T1000 (cell line): ENCODE measurements at places on chromosomes 1 and 21.
A peak's percentile ranks its signal among the peaks of the same experiment; 100 is the strongest.

DNA sequence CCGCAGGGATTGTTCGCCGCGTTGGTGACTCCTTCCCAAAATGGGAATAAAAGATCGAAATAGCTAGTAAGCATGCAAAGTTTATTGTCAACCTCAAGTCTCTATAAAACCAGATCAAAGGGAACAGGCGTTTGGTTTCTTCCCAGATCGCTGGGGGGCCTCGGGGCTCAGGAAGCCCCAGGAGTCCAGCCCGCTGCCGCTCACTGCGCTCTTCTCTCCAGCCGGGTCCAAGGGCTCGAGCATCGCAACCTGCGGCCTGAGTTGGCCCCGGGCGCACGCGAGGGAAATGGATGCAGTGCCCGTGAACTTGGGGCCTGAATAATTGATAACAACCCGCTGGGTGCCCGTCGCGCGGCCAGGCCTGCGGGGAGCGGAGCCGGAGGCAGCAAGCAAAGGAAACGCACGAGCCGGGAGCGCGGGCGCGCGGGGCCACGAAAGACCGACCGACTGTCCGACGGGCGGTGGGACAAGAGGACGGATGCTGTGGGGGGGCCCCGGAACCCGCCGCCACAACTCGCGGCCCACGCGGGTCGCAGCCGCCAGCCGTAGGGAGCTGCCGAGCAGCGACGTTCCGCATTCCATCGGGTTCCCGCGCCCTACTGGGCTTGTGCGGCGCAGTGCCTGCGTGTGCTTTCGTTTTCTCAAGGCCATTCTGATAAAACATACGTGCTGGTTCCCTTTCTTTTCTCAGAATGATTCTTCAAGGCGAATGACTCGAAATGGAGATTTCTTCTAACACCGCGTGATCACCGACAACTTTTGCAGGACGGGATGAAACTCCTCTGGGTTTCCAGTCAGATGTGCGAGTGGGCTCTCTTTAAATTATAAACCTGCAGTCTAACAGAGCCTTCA is 14.0 kb upstream of the ALX3 start:
- DNase-seq, result no peak

DNA sequence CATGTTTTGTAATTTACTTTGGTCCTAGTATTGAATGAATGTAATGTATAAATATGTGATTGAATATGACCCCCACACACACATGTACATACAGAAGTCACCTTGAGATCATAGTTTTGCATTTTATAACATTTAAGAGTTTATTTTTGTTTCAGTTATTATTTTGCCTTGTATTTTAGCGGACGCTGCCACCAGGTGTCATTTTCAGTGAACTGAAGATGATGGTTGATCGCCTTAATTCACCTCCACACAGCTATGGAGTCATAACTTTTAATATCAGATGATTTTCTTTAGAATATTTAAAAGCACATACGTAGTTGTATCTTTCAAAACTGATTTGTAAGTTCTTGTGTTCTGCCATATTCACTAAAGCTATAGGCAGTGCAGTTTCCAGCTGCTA is 130.4 kb downstream of the DYRK1A start:
- DNase-seq, result no peak

DNA sequence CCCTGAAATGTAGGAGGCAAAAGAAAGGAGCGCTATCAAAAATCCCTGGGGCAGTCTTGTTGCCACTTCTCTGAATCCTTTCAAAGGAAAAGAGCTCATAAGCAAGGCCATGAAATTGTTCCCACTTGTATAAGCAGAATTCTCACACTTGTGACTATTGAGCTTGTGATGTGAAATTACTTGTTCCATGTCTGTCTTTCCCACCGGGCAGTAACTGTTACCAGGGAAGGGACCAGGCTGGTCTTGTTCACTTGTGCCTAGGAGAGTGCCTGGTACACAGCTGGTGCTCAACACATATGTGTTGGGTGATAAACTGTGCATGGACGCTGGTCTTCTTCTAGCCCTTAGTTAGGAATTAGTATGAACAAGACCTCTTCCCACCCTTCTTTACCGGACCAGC is 150.6 kb downstream of the CDC7 start:
- no peak for DNase-seq

DNA sequence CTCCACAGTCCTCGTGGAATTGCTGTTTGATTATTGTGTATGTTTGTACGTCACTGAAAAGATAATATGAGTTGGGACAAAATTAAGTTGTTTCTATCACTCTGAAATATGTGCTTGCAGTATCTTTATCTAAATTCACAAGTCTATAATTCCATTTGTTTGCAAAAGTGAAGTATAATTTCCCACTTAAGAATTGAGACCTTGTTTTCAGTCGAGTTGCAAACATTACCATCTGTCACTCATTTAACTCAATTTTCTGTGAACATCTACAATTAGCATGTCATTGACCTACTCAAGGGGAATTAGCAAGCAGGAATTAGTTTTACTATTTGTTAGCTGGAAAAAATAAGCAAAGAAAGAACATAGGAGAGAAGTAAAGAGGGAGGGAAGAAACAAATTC is 195.8 kb downstream of the TPR start:
- DNase-seq, result no peak

GRCh38 chr1:19647643-19648042 is 3.5 kb downstream of the NBL1 start:
- DNase-seq, result no peak

- DNase-seq, result no peak
Measured at GRCh38 chr1:36859926-36860325, 174.4 kb downstream of the GRIK3 start.

DNA sequence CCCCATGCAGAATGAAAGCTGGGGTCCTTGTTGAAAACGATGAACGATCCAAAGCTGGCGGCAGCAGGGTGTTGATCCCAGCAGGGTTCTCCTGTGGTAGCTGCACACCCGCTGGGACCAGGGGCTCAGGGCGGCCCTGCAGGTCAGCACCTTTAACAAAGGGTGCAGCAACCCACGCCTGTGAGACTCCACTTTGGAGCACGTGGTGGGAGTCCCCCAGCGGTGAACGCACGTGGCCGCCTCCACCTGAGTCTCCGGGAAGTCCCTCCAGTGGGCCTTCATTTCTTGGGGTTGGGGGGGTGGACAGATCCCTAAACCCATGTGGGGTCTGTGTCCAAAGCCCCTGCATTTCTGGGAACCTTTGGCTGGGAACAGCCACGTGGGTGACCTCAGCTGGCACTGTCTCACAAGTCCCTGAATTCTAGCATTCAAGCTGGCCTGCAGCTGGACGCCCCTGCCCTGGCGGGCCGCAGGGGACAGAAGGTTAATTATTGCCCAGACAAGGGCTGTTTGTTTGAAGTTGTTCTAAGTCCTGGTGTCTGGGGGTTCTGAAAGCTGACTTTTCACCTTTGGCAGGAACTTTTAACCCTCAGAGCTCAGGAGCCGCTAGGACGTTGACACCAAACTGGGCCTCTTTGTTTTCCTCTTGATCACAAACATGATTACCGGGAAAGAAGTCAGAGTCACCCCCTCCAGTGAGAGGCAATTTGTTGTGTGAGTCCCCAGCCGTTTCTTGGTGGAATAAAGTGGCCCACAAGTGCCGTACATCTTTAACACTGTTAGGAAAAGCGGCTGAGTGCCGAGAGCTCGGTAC is 64.5 kb downstream of the COL18A1 start:
- DNase-seq, result no peak

GRCh38 chr1:248055261-248055660 is 8.6 kb downstream of the OR2L3 start:
- no peak for DNase-seq

DNA sequence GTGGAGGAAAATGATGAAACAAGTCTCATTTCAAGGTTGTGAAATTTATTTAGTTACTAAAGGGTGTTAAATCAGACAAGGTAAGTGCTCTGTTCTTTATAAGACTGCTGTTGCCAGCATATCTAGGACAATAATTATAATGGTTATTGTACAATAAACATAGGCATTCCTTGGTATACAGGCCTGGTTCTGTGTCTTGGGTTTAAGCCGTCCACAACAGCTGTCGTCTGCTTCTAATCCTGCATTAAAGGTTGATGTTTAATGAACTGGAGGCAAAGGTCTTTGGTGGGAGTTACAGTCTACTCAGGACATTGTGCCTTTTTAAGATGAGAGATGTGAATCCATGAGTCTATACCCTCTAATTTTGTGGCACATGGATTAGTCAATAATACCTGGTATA is 23.4 kb upstream of the FMO4 start:
- DNase-seq, result no peak

DNA sequence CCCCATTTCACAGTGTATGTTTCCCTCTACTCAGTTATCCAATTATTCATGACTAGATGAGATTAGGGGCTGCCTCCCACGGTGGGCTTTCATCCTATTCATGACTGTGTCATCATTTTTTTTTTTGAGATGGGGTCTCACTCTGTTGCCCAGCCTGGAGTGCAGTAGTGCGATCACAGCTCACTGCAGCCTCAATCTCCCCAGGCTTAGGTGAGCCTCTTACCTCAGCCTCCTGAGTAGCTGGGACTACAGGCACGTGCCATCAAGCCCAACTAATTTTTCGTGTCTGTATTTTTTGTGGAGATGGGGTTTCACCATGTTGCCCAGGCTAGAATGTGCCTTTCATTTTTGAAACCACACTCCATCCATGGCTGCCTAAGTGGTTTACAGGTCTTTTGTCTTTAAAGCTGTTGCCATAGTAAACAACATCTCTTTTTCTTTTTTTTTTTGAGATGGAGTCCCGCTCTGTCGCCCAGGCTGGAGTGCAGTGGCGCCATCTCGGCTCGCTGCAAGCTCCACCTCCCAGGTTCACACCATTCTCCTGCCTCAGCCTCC is 60.0 kb downstream of the PIK3CD start:
- DNase-seq, result no peak

DNA sequence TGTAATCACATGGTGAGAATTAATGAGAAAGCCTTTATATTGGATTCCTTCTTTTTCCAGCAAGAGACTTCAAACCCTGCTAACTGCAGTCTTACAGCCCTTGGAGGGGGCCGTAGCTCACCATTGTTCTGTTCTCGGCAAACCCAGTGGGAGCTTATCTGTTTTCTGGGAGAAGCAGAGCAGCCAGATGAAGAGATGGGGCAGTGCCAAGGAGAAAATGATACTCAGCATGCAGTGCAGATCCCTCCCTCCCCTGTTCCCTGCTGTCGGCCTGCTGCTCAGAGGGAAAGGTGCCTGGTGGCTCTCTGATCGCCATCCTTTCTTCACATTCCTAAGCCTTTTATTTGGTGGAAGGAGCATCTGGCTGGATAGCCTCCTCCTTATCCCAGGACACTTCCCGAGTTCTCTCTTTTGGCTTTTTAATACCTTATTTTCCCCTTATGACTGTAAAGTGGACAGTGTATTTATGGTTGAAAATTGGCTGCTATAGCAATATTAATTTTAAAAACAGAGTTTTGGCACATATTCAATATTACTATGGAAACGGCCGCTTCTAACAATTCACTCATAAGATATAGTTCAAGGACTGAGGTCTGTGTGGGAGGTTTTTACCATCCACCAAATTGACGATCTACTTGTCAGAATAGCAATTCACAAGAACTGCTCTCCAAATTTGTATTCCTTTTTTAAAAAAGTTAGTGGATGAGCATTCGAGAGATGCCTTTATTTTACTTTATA is 203.4 kb downstream of the CRB1 start:
- DNase-seq, result no peak

GRCh38 chr1:24164004-24164403 is 21.1 kb upstream of the IL22RA1 start:
- DNase-seq, result no peak

- DNase-seq, result peak; percentile 88
Measured at GRCh38 chr1:209095627-209096595, 487.6 kb upstream of the CAMK1G start.

DNA sequence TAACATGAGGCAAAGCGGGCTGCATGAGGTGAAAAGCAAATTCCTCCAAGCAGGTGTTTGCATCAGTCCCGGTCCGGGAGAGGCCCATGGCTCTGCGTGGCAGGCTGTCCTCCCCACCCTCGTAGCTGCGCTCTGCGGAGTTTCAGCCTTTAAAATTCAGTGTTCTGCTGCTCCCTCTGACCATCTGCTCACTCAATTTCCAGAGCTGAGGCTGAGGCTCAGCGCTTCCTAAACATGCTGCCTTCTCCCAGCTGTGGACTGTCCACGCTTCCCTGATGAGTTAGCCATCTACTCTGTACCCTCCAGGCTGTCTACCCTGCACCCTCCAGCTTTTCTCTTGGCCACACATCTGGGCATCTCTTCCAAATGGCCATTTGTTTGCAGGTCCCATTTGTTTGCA is 87.7 kb downstream of the KCNJ6 start:
- no peak for DNase-seq

- no peak for DNase-seq
Measured at GRCh38 chr1:59013276-59013927, 229.6 kb upstream of the JUN start.

GRCh38 chr1:92797961-92798360 is 13.1 kb upstream of the EVI5 start:
- no peak for DNase-seq

DNA sequence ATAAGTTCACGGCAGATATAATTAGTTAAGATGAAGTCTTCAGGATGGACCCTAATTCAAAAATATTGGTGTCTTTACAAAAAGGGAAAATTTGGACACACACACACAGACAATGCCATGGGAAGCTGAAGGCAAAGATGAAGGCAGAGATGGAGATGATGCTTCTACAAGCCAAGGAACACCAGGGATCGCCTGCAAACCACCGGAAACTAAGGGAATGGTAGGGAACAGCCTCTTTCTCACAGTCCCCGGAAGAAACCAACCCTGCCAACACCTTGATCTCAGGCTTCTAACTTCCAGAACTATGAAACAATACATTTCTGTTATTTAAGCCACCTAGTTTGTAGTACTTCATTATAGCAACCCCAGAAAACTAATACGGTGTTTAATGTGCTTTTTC is 15.1 kb upstream of the SERTAD4 start:
- DNase-seq, result no peak
